ENCODE measurements at places on chromosomes 3 and 15.

DNA sequence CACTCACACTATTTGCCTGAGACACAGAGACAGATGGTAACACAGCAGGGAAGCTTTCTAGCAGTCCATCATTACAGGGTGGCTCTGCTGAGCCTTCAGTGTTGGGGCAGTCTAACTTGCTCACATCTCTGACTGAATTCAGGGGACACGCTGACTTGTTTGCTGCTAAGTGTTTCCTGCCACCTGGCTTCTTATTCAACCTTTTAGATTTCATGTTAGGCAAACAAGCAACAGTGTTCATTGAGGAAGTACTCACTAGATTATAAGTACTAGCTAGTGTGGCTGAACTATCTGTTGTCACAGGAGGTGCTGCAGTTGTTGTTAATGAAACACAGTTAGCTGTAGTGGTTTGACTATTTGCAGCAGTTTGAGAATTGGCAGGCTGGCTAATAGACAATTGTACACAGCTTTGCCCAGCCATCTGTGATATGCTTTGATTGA is 37.3 kb downstream of the USF3 start:
- no peak for DNase-seq

GRCh38 chr3:7423995-7424394 is 563.1 kb downstream of the GRM7 start:
- DNase-seq: no peak

- DNase-seq: peak; percentile 76
Measured at GRCh38 chr15:44584162-44584749, 47.3 kb downstream of the EIF3J start.

- DNase-seq: no peak
Measured at GRCh38 chr3:117305681-117306080, 596.1 kb downstream of the TUSC7 start.

DNA sequence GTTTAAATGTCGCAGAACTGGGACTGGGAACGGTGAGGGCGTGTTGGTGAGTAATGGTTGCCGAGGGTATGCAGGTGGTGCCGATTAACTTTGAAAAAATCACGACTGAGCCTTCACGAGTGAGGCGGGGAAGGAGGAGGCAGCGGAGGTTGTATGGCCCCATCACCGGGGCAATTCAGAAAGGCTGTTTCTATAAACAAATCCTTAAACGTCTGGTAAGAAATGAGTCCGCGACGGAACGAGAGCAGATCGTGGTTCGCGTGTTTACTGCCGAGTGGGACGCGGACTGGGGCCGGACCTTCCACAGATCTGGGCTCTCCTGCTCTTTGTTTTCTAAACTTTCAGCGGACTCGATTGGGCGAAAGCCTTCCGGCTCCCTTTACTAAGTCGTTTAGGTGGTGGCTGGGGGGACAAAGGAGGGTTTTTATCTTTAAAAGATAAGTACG is 2.7 kb downstream of the IGF1R start:
- DNase-seq: peak; percentile 18

- DNase-seq: no peak
Measured at GRCh38 chr3:183478501-183478900, 50.1 kb upstream of the MCF2L2 start.

DNA sequence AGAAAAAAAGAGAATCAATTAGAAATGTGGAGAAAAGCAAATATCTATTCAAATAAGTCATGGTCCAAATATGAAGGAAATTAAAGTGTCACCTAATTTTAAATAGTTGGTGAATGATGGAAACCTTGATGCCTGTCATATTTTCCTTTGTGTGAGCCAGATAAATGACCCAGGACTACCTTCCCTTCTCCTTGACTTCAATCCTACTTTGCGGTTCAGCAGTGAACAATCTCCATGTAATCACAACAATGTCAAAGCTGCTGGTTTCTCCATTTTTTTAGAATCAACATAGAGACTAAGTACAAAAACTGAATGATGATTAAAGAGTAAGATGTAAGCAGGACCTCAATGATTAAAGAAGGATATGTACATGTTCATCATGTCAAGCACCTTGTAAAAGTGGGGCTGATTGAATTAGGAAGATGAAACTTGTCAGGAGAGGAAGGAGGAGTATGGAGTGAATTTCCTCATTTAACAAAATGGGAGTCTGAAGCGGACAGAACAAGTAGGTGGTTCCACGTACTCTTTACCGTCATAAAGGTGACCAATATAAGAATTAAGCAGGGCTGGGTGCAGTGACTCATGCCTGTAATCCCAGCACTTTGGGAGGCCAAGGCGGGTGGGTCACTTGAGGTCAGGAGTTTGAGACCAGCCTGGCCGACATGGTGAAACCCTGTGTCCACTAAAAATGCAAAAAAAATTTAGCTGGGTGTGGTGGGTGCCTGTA is 43.1 kb downstream of the TRPM1 start:
- DNase-seq: no peak

DNA sequence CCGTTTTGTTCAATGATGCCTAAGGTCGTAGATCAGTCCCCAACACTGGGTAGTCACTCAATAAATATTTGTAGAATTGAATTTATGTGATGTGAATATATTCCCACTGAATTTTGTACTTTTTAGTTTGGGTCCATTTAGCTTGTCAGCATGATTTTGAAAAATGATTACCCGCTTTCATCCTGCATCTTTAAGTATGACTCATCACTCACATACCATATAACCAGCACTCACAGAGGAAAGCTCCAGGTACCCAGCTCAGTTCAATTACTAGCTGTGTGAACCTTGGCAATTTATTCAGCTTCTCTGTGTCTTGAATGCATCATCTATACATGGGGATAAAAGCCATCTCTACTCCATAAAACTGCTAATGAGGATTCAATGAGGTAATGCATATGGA is 2.2 kb upstream of the MLF1 start:
- DNase-seq: no peak

- DNase-seq: no peak
Measured at GRCh38 chr3:118781232-118781631, 253.4 kb downstream of the IGSF11 start.

DNA sequence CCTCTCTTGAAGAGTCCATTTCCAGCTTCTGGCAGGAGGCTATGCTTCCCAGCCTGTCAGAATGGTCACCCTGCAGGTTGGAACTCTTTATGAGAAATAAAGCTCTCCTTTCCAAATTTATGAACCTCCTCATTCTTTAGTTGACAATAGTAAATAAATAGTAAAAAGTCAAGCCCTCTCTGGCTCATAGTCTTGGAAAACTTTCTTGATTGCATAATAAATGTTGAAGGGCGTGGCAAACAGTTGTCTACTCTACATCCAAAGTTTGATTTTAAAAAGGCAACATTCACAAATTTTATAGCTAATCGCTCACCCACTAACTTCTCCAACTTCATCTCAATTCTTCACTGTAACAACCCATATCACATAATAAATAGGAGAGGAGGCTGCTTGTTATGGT is 58.8 kb downstream of the MCF2L2 start:
- no peak for DNase-seq

DNA sequence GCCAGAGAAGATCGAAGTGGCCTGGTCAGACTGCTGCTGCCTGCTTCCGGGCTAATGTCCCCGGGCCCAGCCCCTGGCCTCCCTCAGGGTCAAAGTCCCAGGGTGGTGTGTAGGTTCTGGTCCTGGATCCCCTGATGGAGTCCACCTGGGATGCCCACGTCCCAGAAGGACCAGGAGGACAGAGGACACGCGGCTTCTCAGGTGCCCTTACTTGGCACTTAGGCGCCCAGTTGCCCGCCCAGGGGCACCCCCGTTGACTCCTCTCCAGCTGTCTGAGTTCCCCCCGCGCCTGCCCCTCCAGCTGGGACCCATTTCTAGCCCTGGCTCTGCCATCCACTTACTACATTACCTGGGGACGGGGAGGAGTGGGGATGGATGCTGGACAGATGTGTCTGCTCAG is 44.6 kb downstream of the LINGO1 start:
- no peak for DNase-seq

- peak; percentile 52 for DNase-seq
Measured at GRCh38 chr3:170907637-170908234, 701 bp downstream of the EIF5A2 start.

GRCh38 chr15:82641129-82641798 is 5.9 kb downstream of the CPEB1 start:
- no peak for DNase-seq

GRCh38 chr15:40253167-40253790 is 14.4 kb downstream of the PAK6 start:
- no peak for DNase-seq

DNA sequence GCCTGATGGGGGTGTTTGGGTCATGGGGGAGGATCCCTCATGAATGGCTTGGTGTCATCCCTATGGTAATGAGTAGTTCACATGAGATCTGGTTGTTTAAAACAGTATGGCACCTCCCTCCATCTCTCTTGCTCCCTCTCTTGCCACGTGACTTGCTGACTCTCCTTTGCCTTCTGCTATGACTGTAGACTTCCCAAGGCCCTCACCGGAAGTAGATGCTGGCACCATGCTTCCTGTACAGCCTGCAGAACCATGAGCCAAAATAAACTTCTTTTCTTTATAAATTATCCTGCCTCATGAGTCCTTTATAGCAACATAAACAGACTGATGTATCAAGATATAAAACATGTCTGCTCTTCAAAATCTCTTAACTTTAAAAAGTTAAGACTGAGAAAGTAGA is 96.1 kb downstream of the TFDP2 start:
- DNase-seq: no peak

DNA sequence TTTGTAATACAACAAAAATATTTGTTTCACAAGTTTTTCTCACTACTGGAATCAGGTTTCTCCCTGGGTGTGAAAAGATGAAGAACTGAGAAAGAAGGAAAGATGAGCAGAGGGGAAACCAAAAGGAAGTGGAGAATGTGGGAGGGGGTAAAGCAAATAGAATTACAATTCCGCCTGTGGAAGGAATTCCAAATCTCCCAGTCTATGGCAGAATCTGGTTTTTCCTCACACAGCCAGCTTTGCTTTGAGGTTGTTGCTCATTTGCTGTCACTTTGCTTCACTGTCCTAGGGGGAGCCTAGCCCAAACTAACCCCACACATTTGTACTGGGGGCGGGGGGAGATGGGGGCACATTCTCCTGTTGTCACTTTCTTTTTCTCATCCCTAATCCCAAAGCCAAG is 43.9 kb downstream of the RPL22L1 start:
- DNase-seq: no peak

DNA sequence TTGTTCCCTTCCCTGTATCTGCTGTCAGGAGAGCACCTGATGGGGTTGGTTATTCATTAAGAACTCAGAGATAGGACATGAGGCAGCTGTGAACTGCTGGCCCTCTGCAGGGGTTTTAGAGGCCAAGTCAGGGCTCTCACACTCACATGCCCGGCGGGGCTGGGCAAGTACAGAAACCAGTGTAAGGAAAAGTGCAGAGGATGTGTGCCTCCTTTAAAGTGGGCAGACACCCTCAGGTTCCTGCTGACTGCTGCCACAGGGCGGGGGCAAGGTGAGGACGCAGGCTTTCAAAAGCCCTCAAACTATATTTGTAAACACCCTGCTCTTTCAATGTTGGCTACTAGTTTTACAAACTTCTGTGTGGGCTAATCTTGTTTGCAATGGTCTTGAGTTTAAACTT is 22.4 kb downstream of the CXCR6 start:
- no peak for DNase-seq

DNA sequence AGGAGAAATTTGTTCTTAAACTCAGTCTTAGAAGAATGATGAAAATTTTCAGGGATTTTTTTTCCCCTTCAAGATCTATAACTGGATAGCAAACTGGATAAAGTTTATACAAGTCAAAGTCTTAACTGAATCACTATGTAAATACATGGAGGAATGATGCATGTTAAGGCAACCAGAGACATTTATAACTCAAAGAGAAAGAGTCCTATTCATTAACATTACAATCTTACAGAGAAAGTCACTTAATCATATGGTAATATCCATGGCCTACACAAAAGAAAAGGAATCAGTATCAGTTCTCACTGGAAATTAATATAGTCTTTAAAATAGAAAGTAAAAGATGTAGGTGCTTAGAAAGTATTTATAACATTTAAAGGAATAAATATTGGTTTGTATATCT is 869.1 kb downstream of the TBL1XR1 start:
- no peak for DNase-seq

DNA sequence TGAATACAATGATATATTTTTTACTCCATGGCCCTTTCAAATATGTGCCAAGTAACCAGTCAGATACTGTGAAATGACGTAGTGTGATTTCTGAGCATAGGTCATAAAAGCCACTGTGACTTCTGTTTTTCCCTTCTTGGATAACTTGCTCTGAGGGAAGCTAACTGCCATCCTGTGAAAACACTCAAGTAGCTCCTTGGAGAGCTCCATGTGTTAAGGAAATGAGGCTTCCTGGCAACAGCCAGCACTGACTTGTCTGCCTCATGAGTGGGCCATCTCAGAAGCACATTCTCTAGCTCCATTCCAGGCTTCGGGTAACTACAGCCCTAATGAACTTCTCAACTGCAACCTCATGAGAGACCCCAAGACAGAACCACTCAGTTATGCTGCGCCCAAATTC is 9.5 kb upstream of the CCDC80 start:
- DNase-seq: no peak

DNA sequence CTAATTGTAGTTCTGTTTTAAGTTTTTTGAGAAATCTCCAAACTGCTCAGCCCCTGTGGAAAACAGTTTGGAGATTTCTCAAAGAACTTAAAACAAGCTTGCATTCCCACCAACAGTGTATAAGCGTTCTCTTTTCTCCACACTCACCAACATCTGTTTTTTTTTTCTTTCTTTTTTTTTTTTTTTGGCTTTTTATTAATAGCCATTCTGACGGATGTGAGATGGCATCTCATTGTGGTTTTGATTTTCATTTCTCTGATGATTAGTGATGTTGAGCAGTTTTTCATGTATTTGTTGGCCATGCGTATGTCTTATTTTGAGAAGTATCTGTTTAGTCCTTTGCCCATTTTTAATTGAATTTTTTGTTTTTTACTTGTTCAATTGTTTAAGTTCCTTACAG is 73.1 kb upstream of the COL8A1 start:
- DNase-seq: no peak

- DNase-seq: no peak
Measured at GRCh38 chr3:4818986-4819693, 160.1 kb upstream of the BHLHE40 start.

DNA sequence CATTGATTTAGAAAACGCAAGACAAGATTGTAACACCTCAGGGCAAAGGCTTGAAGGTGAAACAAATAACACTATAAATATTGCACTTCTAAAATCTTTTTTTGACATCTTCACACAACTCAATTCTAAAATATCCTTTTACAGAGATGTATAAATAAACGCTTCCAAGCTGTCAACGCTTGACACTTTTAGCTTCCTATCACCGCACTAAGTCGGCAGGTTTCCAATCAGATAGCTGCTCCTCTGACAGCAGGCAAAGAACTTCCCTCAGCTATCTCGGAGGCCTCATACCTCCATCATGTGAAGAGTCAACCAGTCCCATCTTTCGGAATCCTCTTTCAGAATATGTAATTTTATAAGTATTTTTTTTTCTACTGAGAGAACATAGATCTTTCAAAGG is 71.0 kb downstream of the PCOLCE2 start:
- no peak for DNase-seq

- no peak for DNase-seq
Measured at GRCh38 chr3:152497457-152497856, 228.7 kb downstream of the MBNL1 start.

DNA sequence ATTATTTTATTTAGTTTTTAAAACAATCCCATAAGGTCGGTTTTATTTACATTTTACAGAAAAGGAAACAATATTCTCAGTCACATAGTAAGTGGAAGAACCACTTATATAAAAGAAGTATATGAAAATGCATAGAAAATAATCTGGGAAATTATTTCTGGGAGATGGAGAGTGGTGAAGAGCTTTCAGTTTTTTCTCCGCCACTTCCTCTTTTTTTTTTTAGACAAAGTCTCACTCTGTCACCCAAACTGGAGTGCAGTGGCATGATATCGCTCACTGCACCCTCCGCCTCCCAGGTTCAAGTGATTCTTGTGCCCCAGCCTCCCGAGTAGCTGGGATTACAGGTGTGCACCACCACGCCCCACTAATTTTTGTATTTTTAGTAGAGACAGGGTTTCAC is 21.2 kb downstream of the RAD51 start:
- DNase-seq: no peak

Data from hematopoietic multipotent progenitor cell treated with erythropoietin and hydrocortisone succinate and interleukin-3 and kit ligand, for 6 days (in vitro differentiated cells).